ENCODE measurements at places on chromosomes 13 and 19.

- no peak for DNase-seq
These were observed 74.8 kb upstream of the TM9SF2 start for GRCh38 chr13:99426426-99426825.

DNA sequence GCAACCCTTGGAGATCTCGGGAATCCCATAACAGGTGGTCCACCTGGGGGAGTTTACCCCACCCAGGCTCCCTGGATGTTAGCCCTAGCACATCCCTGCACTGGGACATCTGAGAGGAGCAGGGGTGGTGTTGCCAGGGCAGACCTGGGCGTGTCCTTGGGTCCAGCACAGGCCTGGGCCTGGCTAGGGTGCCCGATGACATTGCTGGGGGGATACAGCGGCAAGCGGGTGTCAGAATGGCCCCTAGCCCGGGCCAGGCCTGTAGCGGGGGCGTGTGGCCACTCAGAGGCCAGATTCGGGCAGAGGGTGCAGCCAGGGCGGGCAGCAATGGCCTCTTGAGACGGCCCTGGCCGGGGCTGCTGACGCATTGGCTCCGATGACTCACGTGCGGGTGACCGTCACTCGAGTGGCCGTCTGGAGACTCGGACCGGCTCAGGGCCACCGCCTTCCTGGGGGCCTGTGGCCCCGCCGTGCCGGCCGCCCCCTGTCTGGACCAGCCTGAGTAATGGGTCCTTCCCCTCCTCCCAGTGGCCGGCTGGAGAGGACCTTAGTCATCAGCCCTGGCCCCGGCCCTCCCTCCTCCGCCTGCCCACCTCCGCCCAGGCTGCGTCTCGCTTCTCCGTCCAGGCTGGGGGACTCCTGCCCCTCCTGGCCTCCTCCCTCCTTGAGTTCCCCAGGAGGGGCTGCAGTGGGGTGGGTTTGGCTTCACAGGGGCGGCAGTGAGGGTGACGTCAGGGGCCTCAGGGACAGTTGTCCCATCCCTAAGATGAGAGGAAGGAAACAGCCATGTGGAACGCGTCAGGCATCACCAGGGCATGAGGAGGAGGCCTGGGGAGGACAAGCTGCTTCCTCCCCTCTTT, 23.2 kb upstream of the CRTC1 start:
- no peak for DNase-seq

DNA sequence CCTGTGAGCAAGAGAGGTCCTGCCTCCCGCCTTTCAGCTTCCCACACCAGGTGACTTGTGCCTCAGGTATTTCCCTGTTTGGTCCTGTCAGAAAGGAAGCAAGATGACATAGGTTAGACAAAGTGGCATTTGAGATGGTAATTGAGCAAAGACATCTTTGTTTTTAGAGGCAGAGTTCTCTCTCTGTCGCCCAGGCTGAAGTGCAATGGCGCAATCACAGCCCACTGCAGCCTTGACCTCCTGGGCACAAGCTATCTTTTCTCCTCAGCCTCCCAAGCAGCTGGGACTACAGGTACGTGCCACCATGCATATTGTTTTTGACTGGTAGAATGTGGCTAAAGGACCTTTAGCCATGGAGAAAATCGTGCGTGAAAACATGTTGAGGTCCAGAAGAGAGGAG, 339.1 kb downstream of the FGF9 start:
- no peak for DNase-seq

GRCh38 chr19:3304871-3305423, 61.4 kb upstream of the NFIC start:
- peak; percentile 39 for DNase-seq

DNA sequence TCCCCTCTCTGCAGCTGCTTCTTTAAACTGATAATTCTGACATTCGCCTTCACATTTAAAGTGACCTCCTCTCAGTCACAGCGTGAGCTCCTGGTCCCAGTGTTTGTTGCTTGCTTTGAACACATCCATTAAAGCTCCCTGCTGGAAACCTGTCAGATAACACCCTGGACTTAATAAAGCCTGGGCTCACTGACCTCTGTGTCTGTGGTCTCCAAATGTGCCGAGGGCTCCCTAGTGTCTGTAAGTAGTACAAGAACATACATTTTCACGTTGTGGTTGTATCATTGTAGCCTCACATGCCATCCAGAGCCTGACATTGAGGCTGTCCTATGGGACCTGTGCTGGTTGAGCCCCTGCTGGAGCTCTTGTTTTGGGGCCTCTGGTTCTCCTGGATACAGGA, 2.6 kb upstream of the PSG4 start:
- DNase-seq = no peak

DNA sequence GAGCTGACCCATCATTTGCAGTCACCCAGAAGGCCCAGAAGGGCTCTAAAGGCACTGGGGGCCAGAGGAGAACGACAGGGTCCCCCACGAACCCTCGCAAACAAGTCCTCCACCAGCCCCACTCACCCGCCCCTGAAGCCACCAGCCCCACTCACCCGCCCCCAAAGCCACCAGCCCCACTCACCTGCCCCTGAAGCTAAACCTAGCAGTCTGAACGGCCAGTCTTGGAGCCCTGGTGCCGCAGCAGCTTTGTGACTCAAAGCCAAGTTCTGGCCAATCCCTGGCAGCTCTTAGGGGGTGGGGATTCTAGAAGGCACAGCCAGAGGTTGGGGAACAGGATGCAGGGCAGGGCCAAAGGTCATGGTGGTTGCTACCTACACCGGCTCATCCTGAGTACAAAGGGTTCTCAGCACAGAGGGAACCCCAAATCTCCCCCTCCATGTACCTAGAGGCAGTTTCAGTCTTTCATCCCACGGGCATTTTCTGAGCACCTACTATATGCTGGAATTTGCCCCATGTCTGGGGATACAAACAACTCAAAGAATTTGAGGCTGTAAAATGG, at the start of gene IQCN:
TSS of gene IQCN (minus strand) at position 234 of the 562 bp plus-strand sequence. CDS start 4,974 bp downstream, outside the sequence.
- DNase-seq = peak; percentile 64

Measured in CD14-positive monocyte (primary cell).